ENCODE measurements at places on chromosomes 11 and 22.
A peak's percentile ranks its signal among the peaks of the same experiment; 100 is the strongest.

- DNase-seq: no peak
Observed at GRCh38 chr11:122337704-122338103, 221.7 kb upstream of the BLID start.

DNA sequence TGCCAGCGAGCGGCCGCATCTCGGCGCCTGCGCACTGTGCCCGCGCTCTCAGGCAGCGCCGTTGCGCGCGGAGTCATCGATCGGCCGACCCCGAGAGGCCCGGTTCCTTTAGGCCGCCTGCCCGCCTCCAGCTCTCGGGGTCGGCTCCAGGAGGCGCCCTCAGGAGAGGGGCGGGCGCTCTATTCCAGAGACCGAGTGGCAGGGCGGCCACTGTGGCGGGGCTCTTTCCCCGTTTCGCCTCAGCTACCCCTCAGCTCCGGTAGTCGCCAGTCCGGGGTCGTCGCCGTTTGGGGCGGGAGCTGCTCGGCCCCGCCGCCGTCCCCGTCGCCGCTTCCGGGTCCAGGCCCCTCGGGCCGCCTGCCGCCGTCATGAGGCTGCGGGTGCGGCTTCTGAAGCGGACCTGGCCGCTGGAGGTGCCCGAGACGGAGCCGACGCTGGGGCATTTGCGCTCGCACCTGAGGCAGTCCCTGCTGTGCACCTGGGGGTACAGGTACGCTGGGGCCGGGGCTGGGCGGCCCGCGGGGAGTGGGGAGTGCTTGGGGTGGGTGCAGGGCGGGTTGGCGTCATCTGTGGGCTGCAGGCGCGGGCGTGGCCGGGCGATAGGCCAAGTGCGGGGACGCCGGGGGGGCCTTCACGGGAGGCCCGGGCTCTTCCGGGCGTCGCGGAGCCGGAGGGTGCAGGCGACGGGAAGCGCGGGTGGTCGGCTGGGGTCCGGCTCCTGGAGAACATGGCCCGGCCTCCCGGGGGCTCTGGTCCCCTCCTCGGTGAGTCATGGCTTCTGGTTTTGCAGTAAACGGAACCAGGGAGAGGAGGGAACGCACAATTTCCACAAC, at the start of gene FBXO7:
Gene FBXO7, plus strand, starts transcription at position 177 of the 833 bp plus-strand sequence. Its CDS starts 192 bp downstream, at position 369.
- peak; percentile 88 for DNase-seq

DNA sequence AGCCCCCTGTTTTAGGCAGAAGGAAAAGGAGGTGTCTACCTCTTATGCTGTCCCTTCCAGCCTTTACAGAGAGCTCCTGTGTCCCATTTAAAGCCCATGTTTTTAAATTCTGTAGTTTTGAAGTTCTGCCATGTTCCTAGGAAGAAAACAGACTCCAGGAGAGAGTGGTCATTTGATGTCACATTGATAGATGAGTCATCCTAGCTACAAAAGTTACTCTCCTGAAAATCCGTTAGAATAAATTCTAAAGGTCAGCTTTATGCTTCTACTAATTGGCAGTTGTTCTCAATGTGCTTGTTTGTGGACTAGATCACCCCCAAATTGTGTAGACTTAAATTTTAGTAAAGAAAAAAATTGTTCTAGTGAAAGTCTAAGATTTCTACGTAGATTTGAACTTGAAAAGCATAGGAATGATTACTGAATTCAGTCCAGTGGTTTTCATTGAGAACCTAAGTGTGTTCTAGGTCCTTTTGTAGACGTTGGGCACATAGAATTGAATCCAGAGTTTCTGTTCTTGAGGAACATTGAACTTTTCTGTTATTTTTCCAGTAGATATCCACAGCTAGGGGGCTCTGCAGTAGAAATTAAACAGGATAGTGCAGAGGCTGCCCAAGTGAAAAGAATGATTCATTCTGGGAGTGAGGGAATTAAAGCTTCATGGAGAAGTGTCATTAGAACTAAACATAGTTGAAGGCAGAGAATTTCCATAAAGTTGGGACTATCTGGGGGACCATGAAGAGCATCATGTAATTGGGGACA, 140.6 kb upstream of the RASSF10 start:
- no peak for DNase-seq

- DNase-seq: peak; percentile 51
Observed at GRCh38 chr11:78420796-78421209, 3.2 kb upstream of the GAB2 start.

- DNase-seq: no peak
Observed at GRCh38 chr11:72522186-72522585, 87.9 kb upstream of the CLPB start.

DNA sequence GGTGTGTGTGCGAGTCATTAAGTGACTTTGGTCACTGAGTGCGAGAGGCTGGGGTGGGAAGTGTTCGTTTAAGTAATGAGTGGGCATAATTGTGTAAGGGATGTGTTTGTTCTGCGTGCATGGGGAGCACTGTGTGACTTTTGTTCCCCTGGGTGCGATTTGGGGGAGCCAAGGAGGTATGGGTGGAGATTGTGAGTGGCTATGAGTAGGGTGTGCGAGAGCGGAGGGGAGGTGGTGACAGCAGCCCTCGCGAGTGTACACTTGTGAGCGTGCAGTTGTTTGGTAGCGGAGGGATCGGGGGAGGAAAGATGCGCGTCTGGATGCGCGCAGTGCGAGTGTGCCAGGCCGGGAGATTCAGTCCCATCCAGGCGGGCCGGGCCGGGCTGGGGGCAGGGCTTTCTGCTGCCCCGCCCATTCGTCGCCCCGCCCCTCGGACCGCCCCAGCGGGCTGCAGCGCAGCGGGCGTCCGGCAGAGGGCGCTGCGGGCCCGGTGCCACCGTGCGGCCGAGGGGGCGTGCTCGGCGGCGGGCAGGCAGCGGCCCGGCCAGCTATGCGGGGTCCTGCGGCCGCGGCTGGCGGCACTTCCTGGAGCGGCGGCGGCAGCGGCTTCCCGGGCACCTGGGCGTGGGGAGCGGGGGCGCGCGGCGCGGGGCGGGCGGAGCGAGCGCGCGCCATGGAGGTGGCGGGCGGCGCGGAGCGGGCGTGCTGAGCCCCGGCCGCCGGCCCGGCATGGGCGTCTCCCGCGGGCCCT, at the start of gene DGKZ:
Gene DGKZ, plus strand, starts transcription at position 578 of the 751 bp plus-strand sequence. CDS start 197 bp downstream, outside the sequence.
- peak; percentile 99 for DNase-seq

- peak; percentile 9 for DNase-seq
Observed at GRCh38 chr11:82996966-82997606, 74.6 kb downstream of the RAB30 start.

DNA sequence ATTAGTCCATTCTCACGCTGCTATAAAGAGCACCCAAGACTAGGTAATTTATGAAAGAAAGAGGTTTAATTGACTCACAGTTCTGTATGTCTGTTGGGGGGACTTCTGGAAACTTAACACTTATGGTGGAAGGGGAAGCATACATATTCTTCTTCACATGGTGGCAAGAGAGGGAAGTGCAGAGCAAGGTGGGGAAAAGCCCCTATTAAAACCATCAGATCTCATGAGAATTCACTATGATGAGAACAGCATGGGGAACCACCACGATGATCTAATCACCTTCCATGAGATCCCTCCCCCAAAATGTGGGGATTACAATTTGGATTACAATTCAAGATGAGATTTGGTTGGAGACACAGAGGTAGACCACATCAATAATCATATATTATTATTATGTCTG, 25.7 kb downstream of the CEP57 start:
- DNase-seq: no peak
